Hair follicular keratinocyte (primary cell): ENCODE measurements at places on chromosomes 7 and 10. TPM values are rescaled to one million over a fixed set of nuclear protein-coding genes. Genes with fewer than 3 reads are reported as not detected.

GNG11 gene
- 1.2 and 1.7 TPM in 2 replicates for total RNA-seq

CNTNAP2 gene
- 0.08 and 0.53 TPM in 2 replicates for total RNA-seq

CDNF gene
- total RNA-seq = 0.11 and 0.47 TPM in 2 replicates

DYDC1 gene
- total RNA-seq = not detected in 2 replicates

TMEM26 gene
- total RNA-seq = not detected in 2 replicates

PKD2L1 gene
- not detected in 2 replicates for total RNA-seq

PLEKHS1 gene
- total RNA-seq = not detected in 2 replicates
